ENCODE measurements at places on chromosomes 13 and 19.

DNA sequence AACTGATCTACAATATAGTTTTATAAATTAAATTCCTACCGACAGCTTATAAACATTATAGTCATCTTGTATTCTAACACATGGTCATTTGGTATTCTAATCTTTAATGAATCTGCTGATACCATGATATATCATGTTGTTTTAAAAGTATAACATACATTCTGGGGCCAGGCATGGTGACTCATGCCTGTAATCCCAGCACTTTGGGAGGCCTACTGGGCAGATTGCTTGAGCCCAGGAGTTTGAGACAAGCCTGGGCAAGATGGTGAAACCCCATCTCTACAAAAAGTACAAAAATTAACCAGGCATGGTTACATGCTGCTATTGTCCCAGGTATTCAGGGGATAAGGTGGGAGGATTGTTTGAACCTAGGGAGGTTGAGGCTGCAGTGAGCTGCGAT, 3.1 kb downstream of the ZNF383 start:
- DNase-seq = no peak

GRCh38 chr19:48348045-48348444, 15.7 kb downstream of the TMEM143 start:
- DNase-seq = no peak

DNA sequence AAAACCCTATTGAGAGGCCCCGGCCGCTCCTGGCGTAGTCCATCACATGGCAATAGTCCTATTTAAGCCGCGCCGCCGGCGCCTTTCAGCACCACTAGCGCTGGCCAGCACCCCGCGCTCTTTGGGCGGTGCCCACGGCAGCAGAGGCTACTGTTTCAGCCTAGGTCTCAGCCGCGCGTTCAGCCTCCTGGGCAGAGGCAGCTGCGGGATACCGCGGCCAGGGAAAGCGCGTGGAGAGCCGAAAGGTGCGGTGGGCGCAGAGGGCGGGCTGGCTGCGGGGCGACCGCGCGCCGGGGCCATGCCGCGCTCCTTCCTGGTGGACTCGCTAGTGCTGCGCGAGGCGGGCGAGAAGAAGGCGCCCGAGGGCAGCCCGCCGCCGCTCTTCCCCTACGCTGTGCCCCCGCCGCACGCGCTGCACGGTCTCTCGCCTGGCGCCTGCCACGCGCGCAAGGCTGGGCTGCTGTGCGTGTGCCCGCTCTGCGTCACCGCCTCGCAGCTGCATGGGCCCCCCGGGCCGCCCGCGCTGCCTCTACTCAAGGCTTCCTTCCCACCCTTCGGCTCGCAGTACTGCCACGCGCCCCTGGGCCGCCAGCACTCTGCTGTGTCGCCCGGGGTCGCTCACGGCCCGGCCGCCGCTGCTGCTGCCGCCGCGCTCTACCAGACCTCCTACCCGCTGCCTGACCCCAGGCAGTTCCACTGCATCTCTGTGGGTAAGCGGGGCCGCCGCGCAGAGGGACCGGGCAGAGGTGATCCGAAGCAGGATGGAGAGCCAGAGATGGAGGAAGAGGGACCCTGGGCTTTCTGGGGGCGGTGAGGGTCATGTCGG, at the start of gene GSX1:
GSX1 (plus strand) TSS at position 91 of the 826 bp plus-strand sequence; CDS start at position 299, 208 bp downstream.
- peak; percentile 78 for DNase-seq

GRCh38 chr19:18759304-18759994, 31.7 kb downstream of the COMP start:
- DNase-seq = no peak

DNA sequence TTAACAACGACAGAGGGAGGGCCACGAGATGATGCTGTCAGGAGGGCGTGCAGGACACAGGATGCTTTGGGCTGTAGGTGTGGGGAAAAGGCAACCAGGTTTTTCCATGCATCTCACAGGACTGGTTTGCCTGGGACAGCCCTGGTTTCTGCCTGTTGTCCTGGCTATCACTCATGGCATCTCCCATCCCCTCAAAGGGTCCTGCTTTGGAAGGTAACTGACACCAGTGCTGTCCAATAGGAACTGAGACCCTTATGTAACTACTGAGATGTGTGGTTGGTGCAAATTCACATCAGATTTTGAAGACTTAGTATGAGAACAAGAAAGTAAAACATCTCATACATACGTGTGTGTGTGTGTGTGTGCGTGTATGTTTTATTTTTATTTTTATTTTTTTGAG, 144.2 kb downstream of the URI1 start:
- no peak for DNase-seq

- DNase-seq = no peak
These were observed 135.7 kb downstream of the DNAJC15 start for GRCh38 chr13:43159026-43159461.

- no peak for DNase-seq
These were observed 44.7 kb downstream of the EFNB2 start for GRCh38 chr13:106490569-106491321.

DNA sequence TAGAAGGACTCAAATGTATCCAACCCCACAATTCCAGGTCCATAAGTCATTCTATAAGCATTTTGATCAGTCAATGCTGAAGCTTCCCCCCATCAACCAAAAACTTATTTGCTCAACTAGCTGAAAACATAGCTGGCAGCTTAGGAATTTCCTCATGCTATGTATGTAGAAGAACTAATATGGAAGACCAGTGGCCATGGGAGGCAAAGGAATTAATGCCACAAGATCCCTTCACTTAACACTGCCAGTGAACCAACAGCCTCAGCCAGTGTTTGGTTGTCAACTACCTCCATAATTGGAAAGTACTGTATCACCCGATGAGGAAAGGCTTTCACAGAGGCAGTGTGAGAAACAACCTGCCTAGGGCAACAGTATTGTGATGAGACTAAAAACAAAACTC, 105.4 kb downstream of the ZNF429 start:
- no peak for DNase-seq

GRCh38 chr19:35522745-35523327, 5.3 kb downstream of the SBSN start:
- no peak for DNase-seq

- no peak for DNase-seq
These were observed 30.7 kb downstream of the HTR2A start for GRCh38 chr13:46866150-46866549.

GRCh38 chr13:72165276-72165675, 298.3 kb upstream of the DACH1 start:
- DNase-seq = no peak

DNA sequence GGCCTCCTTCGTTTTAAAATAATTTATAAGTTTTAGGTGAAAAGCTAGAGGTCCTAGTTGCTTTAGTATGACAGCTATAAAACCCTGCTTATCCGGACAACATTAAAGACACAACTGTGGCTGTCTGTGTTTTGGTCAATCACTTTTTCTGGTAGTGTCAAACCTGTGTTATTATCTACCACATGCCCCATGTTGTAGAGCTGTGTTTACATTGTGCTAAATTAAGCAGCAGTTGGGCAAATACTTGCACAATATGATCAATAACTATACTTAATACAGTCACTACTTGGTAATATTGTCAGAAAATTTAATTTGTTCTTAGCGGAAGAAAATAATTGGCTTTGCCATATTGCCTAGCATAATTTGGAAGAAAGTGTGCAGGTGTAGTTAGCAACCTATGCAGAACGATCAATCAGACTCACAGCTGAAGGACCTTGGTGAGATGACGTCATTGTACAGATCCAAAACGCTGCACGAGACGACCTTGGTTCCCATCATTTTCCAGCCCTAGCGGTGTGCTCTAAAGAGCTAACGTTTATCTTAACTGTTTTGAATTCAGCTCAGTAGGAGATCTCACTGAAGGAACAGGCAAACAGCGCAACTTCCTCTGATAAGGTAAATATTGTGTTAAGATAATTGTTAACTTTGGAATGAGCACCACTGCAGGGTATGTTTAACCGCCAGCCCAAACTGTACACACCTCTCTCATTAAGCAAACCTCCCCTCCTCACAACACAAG, 476.6 kb downstream of the IRS2 start:
- no peak for DNase-seq

- DNase-seq = no peak
These were observed 1.5 kb upstream of the IGSF23 start for GRCh38 chr19:44611812-44612295.

DNA sequence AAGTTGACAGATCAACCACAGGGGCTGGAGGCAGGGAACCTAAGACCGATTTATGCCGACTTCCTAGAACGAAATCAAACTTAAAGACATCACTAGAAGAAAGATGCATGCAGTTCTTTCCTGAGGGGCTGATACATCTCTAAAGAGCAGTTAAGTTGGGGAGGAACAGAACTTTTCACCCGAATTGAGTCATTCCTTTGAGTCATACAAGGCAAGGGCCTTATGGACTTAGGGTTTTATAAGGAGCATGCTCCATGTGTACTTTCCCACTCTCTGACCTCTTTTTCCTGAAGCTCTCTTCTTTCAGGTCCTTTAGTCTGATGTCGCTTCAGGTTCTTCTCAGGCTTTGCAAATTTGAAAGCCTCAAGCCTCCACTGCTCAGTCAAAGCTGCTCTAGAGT, 7.9 kb upstream of the FBXL3 start:
- no peak for DNase-seq

DNA sequence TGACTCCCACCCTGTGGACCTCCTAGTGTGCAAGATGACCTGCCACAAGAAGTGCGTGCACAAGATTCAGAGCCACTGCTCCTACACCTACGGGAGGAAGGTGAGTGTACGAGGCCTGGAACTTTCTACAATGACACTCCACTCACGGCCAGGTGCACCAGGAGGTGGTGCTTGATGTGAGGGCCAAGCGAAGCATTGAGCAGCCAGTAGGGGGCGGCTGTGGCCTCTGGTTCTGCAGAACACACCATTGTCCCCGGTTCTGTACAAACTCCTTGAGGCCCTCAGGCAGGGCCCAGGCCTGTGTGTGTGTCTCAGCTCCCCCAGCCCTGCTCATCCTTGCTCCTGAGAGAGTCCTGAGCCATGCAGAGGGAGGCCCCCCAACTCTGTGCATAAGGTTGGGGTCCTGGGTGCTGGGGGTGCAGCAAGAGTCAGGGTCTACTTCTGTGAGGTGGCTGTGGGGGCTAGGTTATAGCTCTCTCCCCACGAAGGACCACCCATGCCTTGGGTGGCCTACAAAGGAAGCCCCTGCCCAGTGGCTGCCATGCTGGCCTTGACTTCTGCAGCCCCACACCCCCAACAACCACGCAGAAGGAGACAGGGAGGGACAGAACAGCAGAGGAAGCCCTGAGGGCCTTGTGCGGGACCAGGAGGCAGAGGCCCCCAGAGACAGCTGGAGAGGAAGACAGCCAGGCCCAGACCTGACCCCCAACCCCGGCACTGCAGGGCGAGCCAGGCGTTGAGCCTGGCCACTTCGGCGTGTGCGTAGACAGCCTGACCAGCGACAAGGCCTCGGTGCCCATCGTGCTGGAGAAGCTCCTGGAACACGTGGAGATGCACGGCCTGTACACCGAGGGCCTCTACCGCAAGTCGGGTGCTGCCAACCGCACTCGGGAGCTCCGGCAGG, 9.7 kb upstream of the USE1 start:
- peak; percentile 72 for DNase-seq

DNA sequence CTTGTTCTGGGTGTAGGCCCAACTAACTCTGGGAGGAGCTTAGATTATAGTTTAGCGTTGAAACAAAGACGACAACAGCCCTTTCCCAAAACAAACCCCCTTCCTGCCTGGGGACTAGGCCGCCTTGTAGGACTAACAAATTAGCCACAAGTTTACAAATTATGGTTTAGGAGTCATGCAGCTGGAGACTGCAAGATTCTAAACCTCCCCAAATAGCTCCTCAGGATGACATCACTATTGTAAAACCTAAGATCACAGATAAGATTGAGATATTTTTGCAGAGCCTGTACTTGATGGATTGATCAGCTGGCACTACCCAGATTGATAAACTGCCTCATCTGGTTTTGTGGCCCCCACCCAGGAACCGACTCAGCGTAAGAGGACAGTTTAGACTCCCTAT, 2.3 kb upstream of the SLC25A15 start:
- DNase-seq = no peak

DNA sequence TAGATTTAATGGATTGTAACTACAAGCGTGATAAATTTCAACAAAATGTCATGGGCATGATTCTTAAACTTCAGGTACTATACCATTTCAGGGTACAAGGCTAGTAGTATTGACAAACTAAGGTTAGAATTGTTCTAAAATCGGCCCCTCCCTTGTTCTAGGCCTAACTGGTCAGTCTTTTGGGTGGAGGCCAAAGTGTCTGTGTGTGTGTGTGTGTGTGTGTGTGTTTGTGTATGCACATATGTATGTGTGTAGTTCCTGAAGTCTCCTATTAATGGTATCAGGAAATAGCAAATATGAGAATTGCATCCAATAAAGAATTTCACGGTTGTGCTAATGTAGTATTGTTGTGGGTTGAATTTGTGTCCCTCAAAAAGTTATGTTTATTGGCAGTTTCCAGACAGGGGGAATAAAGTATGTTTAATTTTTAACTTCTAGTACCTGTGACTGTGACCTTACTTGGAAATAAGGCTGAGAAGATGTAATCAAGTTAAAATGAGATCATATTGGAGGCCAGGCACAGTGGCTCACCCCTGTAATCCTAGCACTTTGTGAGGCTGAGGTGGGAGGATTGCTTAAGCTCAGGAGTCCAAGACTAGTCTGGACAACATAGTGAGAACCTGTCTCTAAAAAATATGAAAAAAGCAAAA, 119.2 kb downstream of the KLF5 start:
- no peak for DNase-seq

DNA sequence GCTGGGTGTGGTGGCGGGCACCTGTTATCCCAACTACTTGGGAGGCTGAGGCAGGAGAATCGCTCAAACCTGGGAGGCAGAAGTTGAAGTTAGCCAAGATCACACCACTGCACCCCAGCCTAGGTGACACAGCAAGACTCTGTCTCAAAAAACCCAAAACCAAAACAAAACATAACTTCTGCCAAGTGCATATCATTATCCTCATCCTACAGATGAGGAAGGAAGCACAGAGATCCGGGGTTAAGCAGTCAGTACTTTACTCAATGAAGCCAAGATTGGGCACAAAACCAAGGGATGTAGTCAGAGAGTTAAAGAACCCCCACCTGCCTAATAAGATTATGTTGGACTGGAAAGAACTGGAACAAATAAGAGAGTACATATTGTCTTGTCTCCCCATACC, 5.5 kb upstream of the TMTC4 start:
- no peak for DNase-seq

DNA sequence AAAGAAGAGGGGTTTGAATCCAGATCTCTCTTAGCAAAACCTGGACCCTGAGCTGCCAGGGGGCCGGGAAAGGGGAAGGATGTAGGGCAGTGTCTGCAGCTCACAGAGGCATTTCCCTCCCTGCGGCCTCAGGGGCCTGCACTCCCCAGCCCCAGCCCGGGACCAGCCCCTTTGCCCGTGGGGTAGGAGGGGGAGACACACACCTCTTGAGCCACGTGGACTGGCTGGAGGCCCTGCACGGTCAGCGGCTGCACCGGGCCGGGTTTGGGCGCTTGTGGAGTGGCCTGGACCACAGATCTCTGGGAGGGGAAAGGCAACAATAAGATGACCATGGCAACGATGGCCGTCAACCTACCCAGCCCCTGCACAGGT, 26.9 kb downstream of the RFX1 start:
- no peak for DNase-seq

Measured in activated CD8-positive, alpha-beta memory T cell treated with anti-CD3 and anti-CD28 coated beads, Interleukin-2, amount 50 U/mL, for 48 hours (primary cell).